ENCODE measurements at places on chromosomes 12 and 14. TPM values are rescaled to one million over a fixed set of nuclear protein-coding genes. Genes with fewer than 3 reads are reported as not detected.

The SPRYD4 gene
- polyA plus RNA-seq = 2.4 TPM

The AQP2 gene
- not detected for polyA plus RNA-seq

The PLEKHG7 gene
- 0.22 TPM for polyA plus RNA-seq

The DACT1 gene
- 2.4 TPM for polyA plus RNA-seq

The PAPOLA gene
- polyA plus RNA-seq = 73.2 TPM

The KCNJ8 gene
- polyA plus RNA-seq = 0.22 TPM

The SERPINA1 gene
- polyA plus RNA-seq = 3,497 TPM
